ENCODE measurements at places on chromosomes 3 and 15.

DNA sequence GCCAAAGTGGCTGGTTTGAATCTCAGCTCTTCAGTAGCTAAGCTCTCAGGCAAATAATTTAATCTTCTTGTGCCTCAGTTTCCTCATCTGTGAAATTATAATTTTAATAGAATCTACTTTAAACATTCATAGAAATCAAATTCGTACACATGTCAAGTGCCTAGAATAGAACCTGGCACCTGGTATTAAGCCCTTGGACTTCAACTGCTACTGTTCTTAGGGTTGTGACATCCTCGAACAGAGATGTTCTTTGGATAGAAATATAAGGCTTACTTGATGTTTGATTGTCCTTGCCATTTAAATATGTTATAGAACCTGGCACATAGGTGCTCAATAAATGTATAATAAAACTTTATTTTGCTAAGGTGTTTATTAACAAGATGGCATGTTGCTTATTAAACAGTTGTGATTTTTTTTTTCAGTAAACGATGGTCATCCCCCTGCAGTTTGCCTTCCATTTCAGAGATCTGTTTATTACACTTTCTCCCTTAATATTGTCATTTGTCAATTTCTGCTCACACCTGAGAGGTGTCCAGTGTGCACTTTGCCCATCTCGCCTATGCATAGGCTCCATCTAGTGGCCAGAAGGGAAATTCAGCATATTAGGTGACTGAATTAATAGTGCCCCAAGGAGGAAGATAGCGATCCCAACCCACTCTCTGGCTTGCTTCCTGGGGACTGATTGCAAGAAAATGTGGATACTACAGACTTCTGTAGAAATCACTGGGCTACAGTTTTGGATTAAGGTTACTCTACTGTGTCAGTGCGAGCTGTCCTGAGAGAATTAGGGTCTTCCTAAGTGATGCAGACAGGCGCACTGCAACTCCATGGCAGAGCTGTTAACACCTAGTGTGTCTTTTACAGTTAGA, 10.7 kb downstream of the IGF1R start:
- no peak for DNase-seq

DNA sequence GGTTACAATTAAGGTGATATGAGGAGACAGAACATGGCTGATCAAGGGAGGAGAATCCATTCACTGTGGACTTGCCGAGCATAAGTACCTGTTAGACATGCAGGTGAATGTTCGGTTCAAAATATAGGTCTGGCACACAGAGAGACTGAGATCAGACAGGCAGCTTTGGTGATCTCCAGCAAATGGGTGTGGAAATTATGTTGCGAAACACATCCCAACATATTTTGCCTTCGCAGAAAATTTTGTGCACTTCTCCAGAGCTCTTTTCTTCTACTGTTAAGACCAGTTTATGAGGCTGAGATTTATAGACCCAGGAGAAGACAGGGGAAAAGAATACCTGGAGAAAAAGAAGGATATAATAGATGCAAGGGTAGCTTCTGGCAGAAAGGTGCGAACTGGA, 183.2 kb downstream of the NEK10 start:
- no peak for DNase-seq

DNA sequence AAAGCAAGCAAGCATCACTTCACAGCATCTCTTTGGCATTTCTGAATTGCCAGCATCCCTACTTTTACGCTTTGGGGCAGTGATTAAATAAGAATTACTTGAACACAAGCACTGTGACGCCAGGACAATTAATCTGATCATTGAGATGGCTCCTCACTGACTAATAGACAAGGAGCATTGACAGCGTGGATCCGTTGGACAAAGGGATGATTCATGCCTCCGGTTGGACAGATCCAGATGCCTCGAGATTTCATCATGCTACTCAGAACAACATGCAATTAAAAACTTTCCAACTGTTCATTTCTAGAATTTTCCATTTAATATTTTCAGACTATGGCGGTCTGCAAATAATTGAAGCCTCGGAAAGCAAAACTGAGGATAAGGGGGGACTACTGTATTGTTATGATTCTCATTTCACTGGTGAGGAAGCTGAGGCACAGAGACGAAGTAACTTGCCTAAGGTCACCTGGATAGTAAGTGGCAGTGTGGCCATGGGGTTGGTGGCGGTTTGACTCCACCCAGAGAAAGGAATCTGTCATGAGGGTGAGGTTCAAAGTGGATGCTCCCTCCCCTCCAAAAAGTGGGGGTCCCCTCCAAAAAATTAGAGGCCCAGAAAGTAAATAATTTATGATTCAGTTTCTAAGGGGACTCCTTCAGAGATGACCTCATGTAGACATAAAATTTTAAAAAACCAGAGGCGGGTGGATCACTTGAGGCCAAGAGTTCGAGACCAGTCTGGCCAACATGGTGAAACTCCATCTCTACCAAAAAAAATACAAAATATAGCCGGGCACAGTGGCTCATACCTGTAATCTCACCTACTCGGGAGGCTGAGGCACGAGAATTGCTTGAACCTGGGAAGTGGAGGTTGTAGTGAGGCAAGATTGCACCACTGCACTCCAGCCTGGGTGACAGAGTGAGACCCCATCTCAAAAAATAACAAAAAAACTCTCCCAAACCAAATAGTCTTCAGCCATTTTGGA, 12.3 kb upstream of the PGPEP1L start:
- DNase-seq, result no peak

- DNase-seq, result no peak
Measured at GRCh38 chr15:53978253-53978906, at the start of gene UNC13C. Gene UNC13C, plus strand, starts transcription at chr15:53978441. Its CDS starts 34,463 bp downstream, at chr15:54012904.

DNA sequence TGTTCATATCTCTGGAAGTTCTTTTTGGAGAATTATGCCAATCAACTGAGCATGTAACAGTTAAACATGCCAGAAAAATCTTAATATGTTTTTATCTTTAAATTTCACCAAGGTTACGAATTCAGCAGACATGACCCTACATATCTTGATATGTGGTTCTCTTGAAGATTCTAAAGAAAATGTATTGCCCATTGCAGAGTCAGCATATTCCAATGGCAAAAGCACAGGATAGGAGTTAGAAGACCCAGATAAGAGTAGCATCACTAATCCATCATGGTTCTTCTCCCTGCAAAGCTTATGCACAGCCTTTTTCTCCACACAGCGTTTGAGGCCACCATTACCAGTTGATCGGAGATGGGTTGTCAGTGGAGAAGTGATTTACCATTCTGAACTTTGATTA, 402.8 kb downstream of the EPHB1 start:
- DNase-seq, result no peak

GRCh38 chr3:88398581-88398980, 248.8 kb downstream of the C3orf38 start:
- DNase-seq, result no peak

DNA sequence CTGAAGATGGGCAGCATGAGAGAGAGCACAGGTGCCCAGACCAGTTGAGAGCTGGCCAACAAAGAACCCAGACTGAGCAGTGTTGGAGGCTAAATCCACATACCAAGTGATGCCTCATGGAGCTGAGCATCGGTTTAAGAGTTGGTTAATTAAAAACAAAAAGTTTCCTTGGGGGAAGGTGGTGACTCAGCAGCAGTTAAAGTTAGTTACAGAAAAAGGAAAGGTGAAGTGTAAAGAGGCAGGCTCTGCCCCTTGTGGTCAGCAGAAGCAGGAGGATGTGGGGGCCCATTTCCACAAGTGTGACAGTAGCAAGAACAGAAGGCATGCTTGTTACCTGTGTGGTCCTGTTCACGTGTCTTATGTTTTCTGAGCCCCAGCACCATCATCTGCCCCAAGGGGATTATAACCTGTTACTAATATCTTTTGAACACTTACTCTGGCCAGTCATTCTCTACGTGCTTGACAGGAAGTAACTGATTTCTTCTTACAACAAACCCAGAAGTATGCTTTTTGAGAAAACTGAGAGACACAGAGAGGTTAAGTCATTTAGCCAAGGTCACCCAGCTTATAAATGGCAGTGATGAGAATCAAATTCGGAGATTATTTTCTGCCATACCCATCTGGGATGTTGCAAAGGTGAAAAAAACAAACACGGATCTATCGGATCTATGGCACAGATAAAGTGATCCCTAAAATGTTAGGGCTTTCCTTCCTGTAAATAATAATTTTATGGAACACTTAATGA, 91.0 kb downstream of the EPHB1 start:
- DNase-seq, result no peak

- no peak for DNase-seq
Measured at GRCh38 chr15:44720460-44721176, 9.3 kb downstream of the B2M start.

Data from activated CD8-positive, alpha-beta memory T cell treated with anti-CD3 and anti-CD28 coated beads for 4 hours (primary cell).